ENCODE measurements at places on chromosomes 2 and 18.

DNA sequence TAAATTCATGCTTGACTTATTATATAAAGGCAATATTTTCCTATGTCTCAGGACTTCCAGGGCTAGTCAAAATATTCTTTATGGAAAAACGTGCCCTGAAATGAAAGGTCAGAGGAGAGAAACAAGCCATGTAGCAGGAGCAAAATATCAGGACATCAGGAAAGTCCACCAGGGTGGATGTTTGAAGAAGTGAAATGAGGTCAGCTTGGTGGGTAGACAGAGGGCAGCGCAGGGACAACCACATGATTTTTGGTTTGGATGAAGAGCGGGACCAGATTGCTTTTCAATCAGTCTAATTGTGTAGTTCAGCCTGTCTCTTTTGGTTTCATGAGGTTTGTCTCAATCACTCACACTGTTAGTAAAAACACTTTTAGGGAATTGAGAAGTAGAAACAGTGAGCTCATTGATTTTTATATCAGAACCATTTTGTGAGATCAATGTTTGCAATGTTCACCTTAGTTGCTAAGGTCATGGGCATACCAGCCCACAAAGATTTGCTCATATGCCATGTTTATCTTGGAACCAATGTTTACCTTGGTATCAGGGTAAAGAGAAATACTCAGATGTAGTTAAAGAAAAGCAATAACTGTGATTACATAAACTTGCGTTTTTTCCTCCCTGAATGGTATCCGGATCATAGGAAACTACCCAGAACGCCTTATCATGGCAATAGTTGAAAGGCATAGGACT, 32.1 kb downstream of the GKN2 start:
- DNase-seq = no peak

GRCh38 chr2:39141334-39142271, 20.8 kb upstream of the SOS1 start:
- no peak for DNase-seq

DNA sequence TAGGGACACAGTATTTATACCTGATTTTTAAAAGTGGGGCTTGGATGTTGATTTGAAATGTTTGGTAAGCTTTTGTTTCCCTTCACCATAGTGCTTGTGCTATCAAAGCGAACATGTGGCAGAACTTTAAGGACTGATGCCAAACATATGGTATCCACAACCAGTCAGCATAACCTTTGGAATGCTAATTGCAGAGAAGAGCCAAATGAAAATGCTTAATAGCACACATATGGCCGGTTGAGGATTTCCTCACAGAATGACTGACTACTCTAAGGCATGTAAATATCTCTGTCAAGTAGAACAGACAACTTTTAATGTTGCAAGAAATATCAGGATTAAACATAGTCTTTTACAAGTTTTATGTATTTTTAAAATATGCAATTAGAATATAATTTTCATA, 120.9 kb upstream of the COL3A1 start:
- no peak for DNase-seq

GRCh38 chr2:75595541-75596395, 35.0 kb upstream of the EVA1A start:
- DNase-seq = no peak

DNA sequence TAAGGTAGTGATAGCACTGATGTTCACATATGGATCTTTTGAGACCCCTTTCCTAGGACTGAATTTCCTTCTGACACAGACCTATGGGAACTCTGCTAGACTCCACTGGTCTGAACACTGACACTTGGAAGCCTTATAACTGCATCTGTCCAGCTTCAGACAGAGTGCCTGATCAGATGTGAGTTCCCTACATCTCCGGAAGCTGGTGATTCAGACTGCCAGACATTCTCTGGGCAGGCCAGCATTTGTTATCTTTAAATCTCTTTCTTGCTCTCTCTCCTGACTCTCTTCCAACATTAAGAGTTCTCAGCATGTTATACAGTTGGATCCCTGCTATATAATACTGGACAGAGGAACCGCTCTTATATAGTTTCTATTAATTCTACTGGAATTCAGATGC, 408.5 kb downstream of the ZEB2 start:
- DNase-seq = no peak

DNA sequence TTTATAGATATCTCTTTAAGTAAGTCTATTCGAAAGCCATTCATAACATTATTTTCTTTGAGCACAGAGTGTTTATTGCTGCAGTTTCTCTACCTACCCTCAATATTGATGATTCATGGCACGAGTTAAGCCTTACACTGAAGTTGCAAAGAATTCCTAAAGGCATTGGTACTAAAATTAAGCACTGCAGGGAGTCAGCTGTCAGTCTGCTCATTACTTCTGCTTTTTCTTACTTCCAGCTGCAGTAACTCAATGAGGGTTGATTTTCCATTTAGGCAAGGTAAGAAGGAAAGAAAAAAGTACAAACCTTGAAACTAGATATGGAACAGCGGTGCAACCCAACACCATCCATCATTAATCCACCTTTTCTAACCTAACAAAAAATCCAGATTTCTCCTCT, 65.2 kb downstream of the RNF152 start:
- DNase-seq = no peak

- peak; percentile 28 for DNase-seq
Measured at GRCh38 chr2:105545730-105546627, 147.1 kb upstream of the FHL2 start.

DNA sequence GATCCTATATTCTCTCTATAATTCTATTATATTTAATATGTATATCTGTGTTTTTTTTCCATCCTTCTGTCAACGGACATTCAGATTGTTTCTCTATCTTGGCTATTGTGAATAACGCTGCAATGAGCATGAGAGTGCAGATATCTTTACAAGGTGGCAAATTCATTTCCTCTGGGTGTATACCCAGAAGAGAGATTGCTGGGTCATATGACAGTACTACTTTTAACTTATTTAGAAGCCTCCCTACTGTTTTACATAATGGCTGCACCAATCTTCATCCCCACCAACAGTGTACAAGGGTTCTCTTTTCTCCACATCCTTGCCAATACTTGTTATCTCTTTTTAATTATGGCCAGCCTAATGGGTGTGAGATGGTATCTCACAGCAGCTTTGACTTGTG, 66.5 kb downstream of the TSPYL6 start:
- DNase-seq = no peak

DNA sequence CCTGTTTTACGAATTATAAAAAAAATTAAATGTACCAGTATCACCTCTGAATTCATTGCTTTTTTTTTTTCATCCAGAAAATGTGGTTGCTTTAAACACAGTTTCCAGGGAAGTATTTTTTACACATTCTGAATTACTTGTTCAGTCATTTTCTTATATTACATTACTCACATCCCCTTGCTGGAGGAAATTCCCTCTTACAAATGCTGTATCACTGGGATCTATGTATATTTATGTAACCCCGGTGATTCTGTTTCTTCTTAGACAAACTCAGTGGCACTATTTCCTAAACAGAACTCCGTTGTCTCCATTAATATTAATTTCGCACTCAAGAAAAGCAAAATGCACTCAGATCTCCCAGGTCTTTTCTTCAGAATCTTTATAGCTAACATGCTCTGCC, 1078.5 kb upstream of the ZEB2 start:
- DNase-seq = no peak

- DNase-seq = no peak
Measured at GRCh38 chr2:161177969-161178368, 17.7 kb downstream of the TANK start.

DNA sequence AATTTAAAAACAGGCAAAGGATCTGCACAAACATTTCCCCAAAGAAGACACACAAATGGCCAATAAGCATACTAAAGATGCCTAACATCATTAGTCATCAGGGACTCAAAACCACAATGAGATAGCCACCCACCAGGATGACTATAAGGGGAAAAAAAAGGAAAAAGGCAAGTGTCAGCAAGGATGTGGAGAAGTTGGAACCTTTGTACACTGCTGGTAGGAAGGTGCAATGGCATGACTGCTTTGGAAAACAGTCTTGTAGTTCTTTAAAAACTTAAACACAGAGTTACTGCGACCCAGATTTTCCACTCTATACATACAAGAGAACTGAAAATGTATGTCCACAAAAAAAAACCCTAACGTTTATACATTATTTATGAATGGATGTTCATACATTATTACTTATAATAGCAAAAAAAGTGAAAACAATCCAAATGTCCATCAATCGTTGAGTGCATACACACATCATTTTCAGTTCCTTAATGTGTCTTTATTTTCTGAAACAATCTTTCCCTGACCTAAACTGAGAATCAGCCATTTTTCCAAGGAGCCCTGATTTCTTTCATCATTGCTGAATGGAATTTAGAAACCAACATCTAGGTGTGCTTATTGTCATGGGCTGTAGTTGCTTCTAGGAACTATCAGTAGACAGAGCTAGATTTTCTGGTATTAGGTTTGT, 64.7 kb upstream of the TLK1 start:
- DNase-seq = no peak

DNA sequence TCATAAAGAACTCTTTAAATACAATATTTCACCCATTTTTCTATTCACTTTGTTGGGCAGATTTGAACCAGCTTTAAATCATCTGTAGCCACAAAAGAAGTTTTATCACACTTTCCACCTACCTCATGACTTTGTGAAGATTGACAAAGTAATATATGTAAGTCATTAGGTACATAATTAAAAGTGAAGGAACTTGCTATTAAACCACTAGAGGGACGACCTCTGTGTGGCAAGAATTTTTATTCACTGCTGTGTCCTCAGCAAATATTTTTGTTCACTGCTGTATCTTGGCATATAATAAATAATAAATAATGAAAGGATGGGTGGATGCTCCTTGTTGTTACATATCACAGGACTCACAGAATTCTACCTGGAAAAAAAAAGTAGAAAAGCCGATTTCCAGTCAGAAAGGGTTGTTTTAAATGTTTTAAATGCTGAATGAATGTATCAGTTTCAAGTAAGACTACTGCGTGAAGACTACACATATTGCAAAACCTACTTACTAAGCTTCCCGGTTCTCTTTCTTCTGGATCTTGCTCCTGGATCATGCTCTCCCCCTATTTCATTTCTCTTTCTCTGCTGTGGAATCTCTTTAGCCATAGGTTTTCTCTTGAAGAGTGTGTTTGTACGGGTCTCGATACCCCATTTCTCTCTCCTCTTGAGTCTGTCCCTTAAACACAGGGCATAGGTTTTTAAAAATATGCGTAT, 44.8 kb downstream of the KCMF1 start:
- no peak for DNase-seq

GRCh38 chr2:227374158-227374557, 4.9 kb downstream of the TM4SF20 start:
- DNase-seq = no peak

- DNase-seq = no peak
Measured at GRCh38 chr18:49899657-49900330, 86.5 kb upstream of the ACAA2 start.

GRCh38 chr2:193738892-193739291, 1544.2 kb upstream of the TMEFF2 start:
- DNase-seq = no peak

GRCh38 chr2:54233832-54234649, 22.0 kb downstream of the TSPYL6 start:
- no peak for DNase-seq

GRCh38 chr2:106532236-106532635, 45.1 kb downstream of the CD8B2 start:
- DNase-seq = no peak

DNA sequence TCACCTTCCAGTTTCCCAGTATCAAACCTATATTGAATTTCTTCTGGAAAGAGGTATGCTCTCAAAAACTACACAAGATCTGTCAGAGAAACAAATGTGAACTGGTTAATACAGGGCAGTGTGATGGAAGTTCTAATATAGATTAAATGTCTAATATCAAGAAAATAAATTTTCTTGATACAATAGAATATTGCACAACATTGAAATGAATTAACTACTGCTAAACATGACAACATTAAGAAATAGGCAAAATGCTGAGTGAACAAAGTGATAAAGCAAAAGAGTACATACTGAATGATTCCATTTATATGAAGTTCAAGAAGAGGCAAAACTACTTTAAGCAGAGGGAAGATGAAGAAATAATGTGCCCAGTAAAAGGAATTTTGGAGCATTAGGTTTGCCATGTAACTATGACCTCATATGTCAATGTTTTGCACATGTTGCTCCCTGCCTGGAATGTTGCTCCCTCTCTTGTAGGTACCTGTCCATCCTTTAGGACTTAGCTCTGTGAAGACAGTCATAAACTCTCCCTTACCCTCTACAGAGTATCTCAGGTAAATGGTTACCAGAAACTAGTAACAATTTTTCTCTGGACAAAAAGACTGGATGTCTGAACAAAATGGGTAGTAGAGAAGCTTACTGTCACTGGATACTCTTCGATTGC, 339.0 kb downstream of the RAD51AP2 start:
- no peak for DNase-seq

DNA sequence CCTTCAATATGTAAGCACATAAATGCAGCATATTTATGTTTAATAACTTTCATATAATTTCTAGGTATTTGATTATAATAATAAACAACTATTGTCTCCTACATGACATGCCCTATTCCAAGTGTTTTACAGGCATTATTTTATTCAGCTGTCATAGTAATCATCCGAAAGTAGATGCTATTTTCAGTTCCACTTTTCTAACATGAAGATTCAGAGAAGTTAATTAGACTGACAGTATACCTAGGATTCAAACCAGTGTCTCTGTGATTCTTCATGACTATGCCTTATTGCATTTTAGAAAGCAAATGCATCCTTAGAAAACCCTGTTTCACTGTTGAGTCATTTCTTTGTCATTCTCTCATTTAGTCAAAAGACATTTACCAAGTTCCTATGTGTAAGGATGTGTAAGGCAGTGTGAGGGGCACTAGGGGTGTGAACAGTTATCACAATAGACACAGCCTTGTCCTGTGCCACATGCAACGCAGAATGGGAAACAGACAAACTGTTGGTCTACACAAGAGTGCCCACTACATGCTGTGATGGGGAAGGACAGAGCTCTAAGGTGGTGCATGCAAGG, 79.8 kb downstream of the DTNA start:
- DNase-seq = no peak

DNA sequence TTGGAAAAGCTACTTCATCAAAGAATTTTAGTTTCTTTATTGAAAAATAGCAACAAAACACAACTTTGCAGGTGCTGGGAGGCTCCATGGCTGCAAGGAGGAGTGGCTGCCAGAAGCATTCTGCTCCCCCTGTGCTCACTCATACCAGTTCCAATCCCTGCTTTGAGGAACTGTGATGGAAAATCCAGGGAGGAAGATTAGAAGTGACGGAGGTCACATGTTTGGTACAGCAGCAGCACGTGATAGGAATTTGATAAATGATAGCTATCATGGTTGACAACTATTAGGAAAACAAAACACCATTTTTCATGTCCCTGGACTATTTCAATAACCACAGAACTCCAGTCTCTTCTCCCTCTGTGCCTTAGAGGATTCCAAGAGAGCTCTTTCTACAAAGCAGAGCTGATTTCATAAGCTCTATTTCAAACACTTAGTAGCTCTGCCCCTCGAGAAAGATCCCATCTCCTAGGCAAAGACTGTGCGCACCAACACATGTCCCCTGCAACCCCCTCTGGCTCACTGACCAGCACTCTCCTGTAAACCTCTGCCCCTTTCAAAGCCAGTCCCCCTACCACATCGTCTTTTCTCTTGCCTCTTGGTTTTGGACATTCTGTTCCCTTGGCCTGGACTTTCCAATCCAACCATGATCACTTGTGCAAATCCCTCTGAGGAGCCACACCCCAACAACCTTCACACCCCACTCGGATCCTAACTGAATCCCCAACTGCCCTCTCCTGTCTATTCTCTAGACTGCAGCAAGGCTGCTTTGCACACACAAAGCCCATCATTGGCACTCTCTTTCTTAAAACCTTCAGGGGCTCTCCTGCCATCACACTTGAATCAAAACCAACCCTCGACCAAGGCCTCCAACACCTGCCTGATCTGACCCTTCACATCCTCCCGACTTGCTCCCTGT, 352.4 kb upstream of the PKDCC start:
- DNase-seq = no peak
